ENCODE measurements at places on chromosomes 16 and 17.

GRCh38 chr16:66608241-66609138 is 4.0 kb downstream of the CMTM3 start:
- DNase-seq = peak; percentile 83

GRCh38 chr17:69711541-69711940 is 297.0 kb downstream of the MAP2K6 start:
- no peak for DNase-seq

- no peak for DNase-seq
Measured at GRCh38 chr17:16322636-16323035, 30.6 kb downstream of the CENPV start.

- DNase-seq = no peak
Measured at GRCh38 chr17:1237471-1237870, 32.8 kb upstream of the BHLHA9 start.

DNA sequence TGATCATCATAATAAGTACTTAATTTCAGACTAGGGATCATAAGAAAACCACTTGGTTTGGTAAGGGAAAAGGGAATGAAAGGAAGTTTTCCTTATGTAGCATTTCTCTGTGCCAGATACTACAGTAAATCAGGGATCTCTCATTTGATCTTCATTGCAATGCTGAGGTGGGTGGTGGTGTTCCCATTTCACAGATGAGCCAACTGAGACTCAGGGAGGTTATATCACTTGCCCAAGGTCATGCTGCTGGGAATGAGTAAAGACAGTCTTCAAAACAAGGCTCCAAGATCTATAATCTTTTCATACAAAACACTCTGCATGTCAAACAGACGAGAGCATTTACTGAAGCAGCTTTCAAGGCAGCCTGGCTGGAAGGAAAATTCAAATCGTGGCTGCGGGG is 124.6 kb downstream of the GP2 start:
- no peak for DNase-seq

GRCh38 chr17:38444151-38444550 is 15.9 kb downstream of the ARHGAP23 start:
- no peak for DNase-seq

- DNase-seq = no peak
Measured at GRCh38 chr17:50931144-50931908, 65.2 kb upstream of the TOB1 start.

DNA sequence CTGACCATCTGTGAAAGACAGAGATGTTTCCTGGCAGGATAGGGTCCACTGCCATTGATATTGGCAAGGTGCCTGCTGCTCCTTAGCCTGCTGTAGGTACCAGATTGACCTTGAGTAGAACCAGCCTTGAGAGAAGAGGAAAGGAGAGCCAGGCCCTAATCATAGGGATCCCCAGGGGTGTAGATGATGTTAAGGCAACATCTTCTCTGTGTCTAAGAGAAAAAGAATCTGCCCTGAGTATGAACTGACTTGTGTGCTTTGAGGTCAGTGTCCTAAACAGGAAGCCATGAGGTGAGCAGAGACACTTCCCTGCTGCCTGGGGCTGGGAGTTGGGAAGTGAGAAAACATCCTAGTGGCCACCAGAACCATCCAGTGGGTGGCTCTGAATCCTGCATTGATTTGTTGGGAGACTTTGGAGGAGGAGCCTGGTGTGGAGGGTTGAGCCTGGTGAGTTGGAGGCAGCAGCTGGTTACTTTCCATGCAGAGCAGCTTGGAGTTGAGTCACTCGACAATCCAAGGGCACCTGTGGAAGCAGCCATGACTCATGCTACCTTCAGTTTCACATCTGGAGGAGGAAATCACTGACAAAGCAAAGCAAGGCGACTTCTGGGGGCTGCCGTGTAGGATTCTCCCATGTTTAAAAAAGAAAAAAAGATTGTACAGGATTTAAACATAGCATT is 47.8 kb downstream of the BMERB1 start:
- DNase-seq = no peak

- DNase-seq = peak; percentile 78
Measured at GRCh38 chr17:32006957-32007462, at the start of gene LRRC37B. TSS of gene LRRC37B (plus strand) at chr17:32007383. CDS start at chr17:32021393, 14,010 bp downstream.

DNA sequence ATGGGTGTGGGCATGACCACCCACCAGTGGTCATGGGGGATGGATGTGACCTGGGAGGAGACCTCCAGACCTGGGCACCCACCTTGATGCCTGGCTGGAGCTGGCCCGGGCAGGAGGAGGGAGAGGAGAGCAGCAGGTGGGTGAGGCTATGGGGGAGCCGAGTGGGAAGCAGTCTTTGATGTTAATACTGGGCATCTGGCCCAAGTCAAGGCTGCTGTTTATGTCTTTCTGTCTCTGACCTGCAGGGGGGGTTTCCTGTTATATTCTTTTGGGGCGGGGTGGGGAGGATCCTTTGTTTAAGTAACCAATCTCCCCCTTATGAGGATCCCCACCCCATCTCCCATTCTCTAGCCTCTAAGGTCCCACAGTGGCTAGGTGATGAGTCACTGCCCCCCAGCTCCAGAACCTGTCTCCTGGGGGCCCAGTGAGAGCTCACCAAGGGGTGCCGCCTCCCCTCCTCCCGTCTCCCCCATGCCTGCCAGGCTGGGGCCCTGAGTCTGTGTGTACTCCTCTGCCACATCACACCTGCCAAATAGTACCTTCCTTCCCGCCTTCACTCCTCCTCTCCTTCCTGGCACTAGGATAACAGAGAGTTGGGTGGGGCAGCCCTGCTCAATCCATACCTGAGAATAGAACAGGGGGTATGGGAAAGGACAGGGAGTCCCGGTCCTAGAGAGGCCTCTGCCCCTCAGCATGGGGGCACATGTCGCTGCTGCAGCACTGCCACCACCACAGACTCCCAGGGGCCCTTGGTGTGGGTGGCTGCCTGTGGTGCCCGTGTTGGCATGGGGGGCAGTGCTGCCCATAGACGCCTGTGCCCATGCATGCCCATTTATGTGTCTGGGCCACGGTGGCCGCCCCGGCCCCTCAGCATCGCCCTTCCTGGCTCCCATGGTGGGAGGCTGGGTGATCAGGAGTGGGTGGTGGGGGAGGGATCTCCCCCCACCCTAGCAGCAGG is 7.3 kb downstream of the THRA start:
- DNase-seq = peak; percentile 27

GRCh38 chr17:14299280-14300141 is 1.4 kb upstream of the HS3ST3B1 start:
- DNase-seq = no peak

DNA sequence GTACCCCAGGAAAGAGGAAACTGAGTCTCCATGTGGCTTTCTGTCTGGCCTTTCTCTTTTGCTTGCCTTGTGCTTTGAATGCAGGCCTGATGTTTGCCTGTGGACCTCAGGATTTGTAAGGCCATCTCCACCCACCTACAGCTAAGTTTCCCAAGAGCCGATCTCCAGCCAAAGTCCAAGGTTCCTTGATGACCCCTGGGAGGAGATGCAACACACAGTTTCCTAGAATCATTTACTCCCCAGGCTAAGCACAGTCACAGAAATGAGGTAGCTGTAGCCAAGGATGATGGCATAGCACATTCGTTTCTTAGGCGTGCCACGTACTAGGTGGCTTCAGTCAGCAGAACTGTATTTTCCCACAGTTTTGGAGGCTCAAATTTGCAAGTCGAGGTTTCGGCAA is 595.4 kb downstream of the MAF start:
- DNase-seq = no peak

- no peak for DNase-seq
Measured at GRCh38 chr16:9755081-9755480, 427.1 kb downstream of the GRIN2A start.

DNA sequence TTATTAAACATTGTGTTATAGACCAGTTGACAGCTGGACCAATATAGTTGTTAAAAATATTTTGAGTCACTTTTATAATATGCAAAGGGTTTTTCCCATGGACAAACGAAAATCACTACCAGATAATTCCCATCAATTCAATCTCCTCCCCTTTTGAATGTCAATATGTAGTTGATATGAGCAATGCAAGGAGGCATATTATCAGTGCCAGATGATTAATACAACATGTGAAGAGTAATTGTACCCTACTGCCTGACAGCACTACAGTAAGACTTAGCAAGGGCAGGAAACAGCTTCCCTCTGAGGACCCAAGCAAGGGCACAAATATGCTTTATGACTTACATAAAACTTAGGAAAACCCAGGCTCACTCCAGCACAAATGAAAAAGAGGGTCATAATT is 17.3 kb downstream of the KANSL1 start:
- no peak for DNase-seq

DNA sequence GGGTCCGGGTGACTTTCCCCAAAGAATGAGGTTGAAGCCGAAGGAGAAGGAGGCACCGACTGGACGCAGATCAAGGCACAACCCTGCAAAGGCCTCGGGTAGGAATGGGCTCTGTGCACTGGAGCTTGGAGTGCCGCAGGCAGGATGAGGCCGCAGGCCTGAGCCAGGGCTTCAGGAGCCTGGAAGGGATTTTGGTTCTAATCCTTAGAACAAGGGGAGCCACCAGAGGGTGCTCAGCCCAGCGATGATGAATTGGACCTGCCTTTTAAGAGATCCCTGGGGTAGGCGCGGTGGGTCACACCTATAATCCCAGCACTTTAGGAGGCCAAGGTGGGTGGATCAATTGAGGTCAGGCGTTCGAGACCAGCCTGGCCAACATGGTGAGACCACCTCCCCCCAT is 8.1 kb downstream of the CIBAR2 start:
- DNase-seq = no peak

- DNase-seq = no peak
Measured at GRCh38 chr17:8683355-8683754, 52.8 kb upstream of the MYH10 start.

DNA sequence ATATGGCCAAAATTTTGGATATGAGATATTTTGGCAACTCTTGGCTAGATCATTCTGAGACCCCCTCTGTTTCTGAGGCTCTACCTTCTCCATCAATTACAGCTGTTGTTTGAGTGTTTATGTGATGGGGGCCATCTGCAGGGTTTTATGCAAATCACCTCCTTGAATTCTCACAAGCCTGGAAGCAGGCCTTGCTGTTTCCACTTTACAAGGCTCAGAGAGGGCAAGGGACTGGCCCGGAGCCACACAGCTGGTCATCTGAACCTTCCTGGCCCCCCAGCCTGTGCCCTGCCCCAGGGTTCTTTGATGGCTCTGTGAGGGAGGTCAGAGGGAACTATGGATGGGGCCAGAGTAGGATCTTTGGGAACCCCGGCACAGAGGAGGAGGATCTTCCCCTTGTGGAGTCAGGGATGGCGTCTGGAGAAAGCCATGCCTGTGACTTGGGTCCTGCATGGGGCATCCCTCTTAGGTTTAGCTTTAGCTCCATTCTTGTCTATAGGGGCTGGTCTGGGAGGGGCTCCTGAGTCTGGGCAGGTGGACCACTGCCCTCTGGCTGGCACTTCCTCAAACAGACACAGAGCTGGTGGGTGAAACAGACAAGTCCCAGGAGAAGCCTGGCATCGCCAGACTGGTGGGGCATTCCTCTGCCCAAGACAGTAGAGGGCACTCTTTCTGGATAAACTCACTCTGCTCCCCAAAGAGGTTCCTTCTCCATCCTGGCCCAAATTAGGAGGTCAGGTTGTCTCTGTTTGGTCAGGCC is 26.2 kb downstream of the IL21R start:
- no peak for DNase-seq

DNA sequence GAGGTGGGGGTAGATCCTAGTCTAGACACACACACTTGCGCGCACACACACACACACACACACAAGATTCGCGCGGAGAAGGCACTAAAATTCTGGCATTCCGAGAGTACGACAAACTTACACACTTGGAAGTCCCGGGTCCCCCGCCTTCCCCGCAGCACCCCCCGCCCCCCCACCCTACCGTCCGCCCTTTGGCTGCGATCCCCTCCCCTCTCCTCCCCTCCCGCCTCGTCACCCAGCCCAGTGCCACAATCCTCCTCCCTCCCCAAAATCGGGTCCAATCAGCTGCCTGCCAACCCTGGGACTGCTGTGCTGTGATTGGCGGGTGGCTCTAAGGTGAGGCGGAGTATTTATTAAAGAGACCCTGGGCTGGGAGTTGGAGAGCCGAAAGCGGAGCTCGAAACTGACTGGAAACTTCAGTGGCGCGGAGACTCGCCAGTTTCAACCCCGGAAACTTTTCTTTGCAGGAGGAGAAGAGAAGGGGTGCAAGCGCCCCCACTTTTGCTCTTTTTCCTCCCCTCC is at the start of gene SOX9:
TSS of gene SOX9 (plus strand) at position 379 of the 522 bp plus-strand sequence. CDS start 372 bp downstream, outside the sequence.
- peak; percentile 90 for DNase-seq

DNA sequence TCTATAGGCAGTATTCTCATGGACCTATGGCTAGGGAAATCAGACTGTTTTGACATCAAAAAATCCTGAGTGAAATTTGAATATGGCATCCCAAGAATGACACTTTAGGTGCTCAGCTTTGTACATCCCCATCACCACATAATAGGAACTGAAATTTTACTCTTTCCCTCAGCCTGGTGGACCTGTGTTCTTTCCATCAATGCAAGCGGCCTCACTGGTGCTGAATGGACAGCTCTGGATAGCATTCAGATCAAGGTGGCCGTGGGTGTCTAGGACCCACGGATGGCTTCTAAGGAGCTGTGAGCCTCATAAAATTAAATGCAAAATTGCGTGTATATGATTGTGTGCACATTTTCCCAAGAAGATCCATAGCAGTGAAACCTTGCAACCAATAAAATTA is 152.6 kb downstream of the MAP2K6 start:
- DNase-seq = no peak

- no peak for DNase-seq
Measured at GRCh38 chr16:1194665-1195392, 30.2 kb downstream of the TPSG1 start.

Data from left kidney (tissue), 8 donors.